ENCODE measurements at places on chromosomes 4 and X.

- DNase-seq, result peak; percentile 58
Observed at GRCh38 chrX:154096140-154097002, 1.1 kb downstream of the MECP2 start.

GRCh38 chrX:4930426-4930825 lies 1217.0 kb upstream of the PRKX start:
- no peak for DNase-seq

GRCh38 chr4:169239221-169239905 lies 31.4 kb downstream of the SH3RF1 start:
- DNase-seq, result no peak

DNA sequence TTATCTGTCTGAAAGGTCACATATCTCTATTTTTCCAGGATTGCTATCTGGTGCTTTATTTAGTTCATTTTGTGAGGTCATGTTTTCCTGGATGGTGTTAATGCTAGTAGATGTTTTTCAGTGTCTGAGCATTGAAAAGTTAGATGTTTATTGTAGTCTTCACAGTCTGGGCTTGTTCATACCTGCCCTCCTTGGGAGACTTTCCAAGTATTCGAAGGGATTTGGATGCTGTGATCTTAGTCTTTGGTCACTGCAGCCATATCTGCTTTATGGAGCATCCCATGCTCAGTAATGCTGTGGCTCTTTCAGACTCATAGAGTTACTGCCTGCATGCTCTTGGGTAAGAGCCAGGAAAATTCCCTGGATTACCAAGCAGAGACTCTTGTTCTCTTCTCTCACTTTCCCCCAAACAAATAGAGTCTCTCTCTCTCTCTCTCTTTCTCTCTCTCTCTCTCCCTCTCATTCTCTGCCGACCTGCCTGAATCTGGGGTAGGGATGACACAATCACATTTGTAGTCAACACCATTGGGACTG lies 130.0 kb downstream of the AR start:
- DNase-seq, result no peak

- DNase-seq, result no peak
Observed at GRCh38 chr4:173934933-173935620, 348.4 kb downstream of the FBXO8 start.

- no peak for DNase-seq
Observed at GRCh38 chr4:3355266-3355748, 62.5 kb downstream of the RGS12 start.

Measured in NCI-H526 (cell line).